Endothelial cell of umbilical vein (primary cell): ENCODE measurements at places on chromosomes 5 and 9. TPM values are rescaled to one million over a fixed set of nuclear protein-coding genes. Genes with fewer than 3 reads are reported as not detected.

DNA sequence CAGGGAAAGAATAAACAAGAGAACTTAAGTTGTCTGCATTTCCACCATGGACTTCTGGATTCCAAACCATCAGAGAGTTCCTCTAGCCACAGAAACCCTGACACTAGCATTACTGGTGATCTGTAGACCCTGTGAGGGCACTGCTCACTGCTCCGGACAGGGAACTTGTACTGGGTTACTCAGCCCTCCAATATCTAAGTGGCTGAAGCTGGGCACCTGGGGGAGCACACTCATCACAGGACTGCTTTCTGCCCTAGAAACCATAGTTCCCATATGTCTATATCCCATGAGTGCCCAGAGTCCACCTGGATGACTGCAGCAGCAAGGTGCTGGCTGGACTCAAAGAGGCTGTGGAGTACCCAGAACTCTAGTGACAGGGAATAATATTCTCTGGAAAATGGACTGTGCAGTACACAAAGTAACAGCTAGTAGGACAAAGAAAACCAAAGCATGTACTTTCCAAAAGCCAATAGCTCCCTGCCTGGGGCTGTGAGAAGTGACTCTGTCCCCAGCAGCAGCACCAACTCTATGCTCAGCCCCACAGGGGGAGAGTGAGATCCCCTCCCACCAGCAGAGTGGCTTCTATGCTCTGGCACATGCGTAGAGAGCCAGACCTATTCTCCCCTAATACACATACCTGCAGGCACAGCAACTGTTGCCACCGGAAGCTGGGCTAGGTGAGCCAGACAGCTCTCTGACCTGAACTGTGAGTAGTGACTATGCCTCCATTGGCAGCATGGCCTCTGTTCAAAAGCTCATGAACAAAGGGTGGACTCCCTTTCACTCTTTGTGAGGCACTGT is 472.9 kb upstream of the FTMT start:
- no peak for DNase-seq
- H3K27ac ChIP-seq, result no peak overlapping the region
- peaks cover 12% of the 10 kb centered on the region for H3K4me1 ChIP-seq
- H3K27me3 ChIP-seq, result no peaks in the 10 kb centered on the region
- no peaks in the 10 kb centered on the region for H3K36me3 ChIP-seq
- no peak overlapping the region for H3K4me3 ChIP-seq

GRCh38 chr5:125149527-125149926 is 403.1 kb upstream of the ZNF608 start:
- no peak overlapping the region for H3K4me3 ChIP-seq
- H3K36me3 ChIP-seq, result no peaks in the 10 kb centered on the region
- DNase-seq, result no peak
- no peaks in the 10 kb centered on the region for H3K27me3 ChIP-seq
- no peak overlapping the region for H3K27ac ChIP-seq
- peaks cover 5% of the 10 kb centered on the region for H3K4me1 ChIP-seq

DNA sequence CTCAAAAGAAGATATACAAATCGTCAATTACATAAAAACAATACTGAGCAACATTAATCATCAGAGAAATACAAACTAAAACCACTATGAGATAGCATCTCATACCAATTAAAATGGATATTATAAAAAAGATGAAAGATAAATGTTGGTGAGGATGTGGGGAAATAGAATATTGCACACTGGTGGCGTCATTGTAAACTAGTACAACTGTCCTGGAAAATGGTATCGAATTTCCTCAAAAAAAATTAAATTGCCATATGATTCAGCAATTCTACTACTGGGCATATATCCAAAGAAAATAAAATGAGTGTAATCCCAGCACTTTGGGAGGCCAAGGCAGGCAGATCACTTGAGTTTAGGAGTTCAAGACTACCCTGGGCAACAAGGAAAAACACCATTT is 326.0 kb upstream of the FTMT start:
- H3K4me3 ChIP-seq, result no peak overlapping the region
- no peak overlapping the region for H3K27ac ChIP-seq
- no peaks in the 10 kb centered on the region for H3K36me3 ChIP-seq
- no peaks in the 10 kb centered on the region for H3K27me3 ChIP-seq
- no peak for DNase-seq

DNA sequence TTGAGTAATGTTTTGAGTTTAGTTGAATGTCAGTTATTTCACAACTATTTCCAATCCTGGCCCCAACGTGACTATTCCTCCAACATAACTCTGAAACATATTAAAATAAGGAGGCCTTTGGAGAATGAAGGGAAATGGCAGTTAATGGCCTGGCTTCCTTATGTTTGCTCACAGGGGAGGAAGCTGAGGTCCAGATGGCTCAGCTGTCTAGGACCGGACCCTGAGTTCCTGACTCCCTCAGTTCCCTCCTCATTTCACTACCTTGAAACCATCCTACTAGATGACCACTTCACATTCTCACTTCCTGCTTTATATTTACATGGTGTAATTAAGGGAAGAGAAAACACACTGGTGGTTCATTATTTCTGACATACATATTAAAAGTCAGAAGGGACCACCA is 6.6 kb downstream of the OTULINL start:
- no peak overlapping the region for H3K4me3 ChIP-seq
- peaks cover 50% of the 10 kb centered on the region for H3K27me3 ChIP-seq
- H3K27ac ChIP-seq, result no peak overlapping the region
- DNase-seq, result no peak

DNA sequence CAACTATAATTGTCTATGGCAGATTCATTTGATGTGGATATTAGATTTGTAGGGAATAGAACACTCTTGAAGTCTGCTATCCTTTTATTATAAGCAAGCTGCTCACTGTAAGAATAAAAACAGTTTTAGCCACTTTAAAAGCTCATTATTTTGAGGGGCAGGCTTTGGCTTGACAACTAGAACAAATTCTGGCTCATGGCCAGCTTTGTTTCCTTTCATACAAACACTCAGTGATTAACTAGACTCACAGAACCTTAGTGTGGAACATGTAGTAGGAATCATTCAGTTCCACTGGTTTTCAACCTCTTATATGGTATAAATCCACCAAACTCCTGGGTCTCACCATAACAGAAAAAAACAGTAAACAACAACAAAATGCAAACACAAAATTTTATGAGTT is 27.4 kb upstream of the CEP120 start:
- H3K27ac ChIP-seq, result no peak overlapping the region
- peak; percentile 70 for DNase-seq
- H3K27me3 ChIP-seq, result no peaks in the 10 kb centered on the region
- no peaks in the 10 kb centered on the region for H3K36me3 ChIP-seq

- H3K27ac ChIP-seq, result no peak overlapping the region
- H3K36me3 ChIP-seq, result no peaks in the 10 kb centered on the region
- no peak for DNase-seq
- no peaks in the 10 kb centered on the region for H3K27me3 ChIP-seq
- no peaks in the 10 kb centered on the region for H3K4me1 ChIP-seq
These were observed 347.2 kb downstream of the CTNND2 start for GRCh38 chr5:11557063-11557462.

DNA sequence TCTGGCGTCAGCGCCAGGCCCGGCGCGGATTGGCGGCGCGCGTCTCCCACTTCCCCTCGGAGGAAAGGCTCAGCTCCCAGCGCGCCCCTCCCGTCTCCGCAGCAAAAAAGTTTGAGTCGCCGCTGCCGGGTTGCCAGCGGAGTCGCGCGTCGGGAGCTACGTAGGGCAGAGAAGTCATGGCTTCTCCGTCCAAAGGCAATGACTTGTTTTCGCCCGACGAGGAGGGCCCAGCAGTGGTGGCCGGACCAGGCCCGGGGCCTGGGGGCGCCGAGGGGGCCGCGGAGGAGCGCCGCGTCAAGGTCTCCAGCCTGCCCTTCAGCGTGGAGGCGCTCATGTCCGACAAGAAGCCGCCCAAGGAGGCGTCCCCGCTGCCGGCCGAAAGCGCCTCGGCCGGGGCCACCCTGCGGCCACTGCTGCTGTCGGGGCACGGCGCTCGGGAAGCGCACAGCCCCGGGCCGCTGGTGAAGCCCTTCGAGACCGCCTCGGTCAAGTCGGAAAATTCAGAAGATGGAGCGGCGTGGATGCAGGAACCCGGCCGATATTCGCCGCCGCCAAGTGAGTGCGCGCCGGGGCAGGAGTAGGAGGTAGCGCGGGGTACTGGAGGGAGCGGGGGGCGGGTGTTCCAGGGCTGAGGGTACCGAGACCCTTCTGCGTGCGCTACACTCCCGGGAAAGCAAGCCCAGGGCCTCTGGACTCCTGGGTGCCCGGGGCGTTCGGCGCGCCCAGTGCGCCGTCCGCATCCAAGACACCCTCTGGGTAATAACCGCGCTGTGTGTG is at the start of gene MSX2:
Gene MSX2, plus strand, starts transcription at position 99 of the 777 bp plus-strand sequence. Its CDS starts 78 bp downstream, at position 177.
- H3K27ac ChIP-seq, result no peak within 1 kb of the TSS
- no peaks in the 10 kb centered on the region for H3K4me1 ChIP-seq
- DNase-seq, result peak; percentile 13
- peaks cover 41% of the 10 kb centered on the region for H3K27me3 ChIP-seq
- H3K4me3 ChIP-seq, result no peak within 1 kb of the TSS
- H3K36me3 ChIP-seq, result no peaks in the 10 kb centered on the region

GRCh38 chr9:135347461-135347860 is 132.1 kb upstream of the PPP1R26 start:
- no peak for DNase-seq
- H3K4me3 ChIP-seq, result no peak overlapping the region
- H3K27ac ChIP-seq, result no peak overlapping the region
- H3K36me3 ChIP-seq, result no peaks in the 10 kb centered on the region
- H3K4me1 ChIP-seq, result no peaks in the 10 kb centered on the region

- H3K4me3 ChIP-seq, result no peak overlapping the region
- peaks cover 29% of the 10 kb centered on the region for H3K4me1 ChIP-seq
- no peak overlapping the region for H3K27ac ChIP-seq
- H3K27me3 ChIP-seq, result no peaks in the 10 kb centered on the region
These were observed 17.5 kb upstream of the ROPN1L start for GRCh38 chr5:10424124-10424731.

- H3K36me3 ChIP-seq, result no peaks in the 10 kb centered on the region
- H3K27me3 ChIP-seq, result no peaks in the 10 kb centered on the region
- no peak overlapping the region for H3K27ac ChIP-seq
- no peak for DNase-seq
- peaks cover 7% of the 10 kb centered on the region for H3K4me1 ChIP-seq
These were observed 3.4 kb upstream of the CLINT1 start for GRCh38 chr5:157862183-157862851.

GRCh38 chr5:173925449-173926071 is 37.4 kb downstream of the CPEB4 start:
- H3K36me3 ChIP-seq, result no peaks in the 10 kb centered on the region
- peaks cover 15% of the 10 kb centered on the region for H3K4me1 ChIP-seq
- H3K4me3 ChIP-seq, result no peak overlapping the region

DNA sequence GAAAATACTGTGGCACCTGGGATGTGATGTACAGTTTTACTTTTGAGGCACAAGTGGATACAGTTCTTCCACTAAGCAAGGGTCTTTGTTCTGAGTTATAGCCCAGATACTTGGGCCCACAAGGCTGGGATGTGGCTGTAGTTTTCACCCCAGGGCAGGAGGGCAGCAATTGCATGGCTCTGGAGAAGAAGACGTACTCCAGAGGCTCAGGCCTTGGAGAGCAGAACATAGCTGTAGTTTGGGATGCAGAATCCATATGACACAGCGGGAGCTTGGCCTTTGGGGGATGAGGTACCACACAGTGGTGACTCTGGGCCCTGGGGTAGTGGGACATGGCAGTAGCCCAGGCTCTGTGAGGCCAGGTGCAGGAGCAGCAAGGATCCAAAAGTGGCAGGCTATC is 110.8 kb upstream of the FSTL4 start:
- no peaks in the 10 kb centered on the region for H3K4me1 ChIP-seq
- no peak overlapping the region for H3K4me3 ChIP-seq
- H3K27ac ChIP-seq, result no peak overlapping the region
- peaks cover 4% of the 10 kb centered on the region for H3K27me3 ChIP-seq
- H3K36me3 ChIP-seq, result no peaks in the 10 kb centered on the region
- DNase-seq, result no peak

DNA sequence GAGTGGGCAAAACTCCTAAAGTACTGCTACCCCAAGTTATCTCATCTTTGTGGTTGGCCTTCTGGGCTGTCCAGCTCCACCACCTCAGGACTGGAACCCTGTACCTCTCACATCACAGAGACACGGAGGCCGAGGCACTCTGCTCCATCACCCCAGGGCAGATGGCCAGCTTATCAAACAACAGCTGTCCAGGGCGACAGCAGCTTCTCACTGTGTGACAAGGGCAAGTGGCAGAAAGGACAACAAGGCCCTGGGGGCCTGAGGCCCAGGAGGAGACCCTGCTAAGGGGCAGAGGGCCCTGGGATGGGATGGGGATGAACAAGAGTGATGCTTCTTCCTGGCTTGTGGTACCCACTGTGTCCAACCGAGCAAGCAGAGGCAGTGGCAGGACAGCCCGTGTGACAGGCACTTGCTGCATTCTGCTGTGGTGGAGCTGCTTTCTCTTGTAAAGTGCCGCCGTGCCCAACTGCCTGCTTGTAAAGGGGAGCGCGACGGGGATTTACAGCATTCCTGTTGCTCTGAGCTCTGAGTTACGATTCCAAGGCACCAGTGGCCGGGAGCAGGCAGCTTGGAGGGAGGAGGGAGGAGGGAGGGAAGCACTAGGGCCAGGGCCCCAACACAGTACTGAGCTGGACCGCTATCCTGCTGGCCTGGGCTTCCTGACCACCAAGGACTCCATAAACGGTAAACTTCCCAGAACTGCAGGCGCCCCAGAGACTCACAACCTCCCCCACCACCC is 71.2 kb downstream of the SHB start:
- H3K27me3 ChIP-seq, result no peaks in the 10 kb centered on the region
- no peak overlapping the region for H3K27ac ChIP-seq
- peaks cover 7% of the 10 kb centered on the region for H3K4me1 ChIP-seq
- no peaks in the 10 kb centered on the region for H3K36me3 ChIP-seq
- H3K4me3 ChIP-seq, result no peak overlapping the region

MCTP1 gene
- 203 and 307 TPM in 2 replicates for total RNA-seq

WDR31 gene
- total RNA-seq, result 0.62 and 1.00 TPM in 2 replicates

CFAP90 gene
- total RNA-seq, result not detected in 2 replicates

PALM2AKAP2 gene
- not detected in 2 replicates for total RNA-seq

CRHBP gene
- 0.51 TPM in 1 of 2 replicates, not detected in the other for total RNA-seq

HACD4 gene
- total RNA-seq, result 1.2 and 1.4 TPM in 2 replicates

S1PR3 gene
- total RNA-seq, result 18.9 and 25.8 TPM in 2 replicates

TAS2R1 gene
- total RNA-seq, result not detected in 2 replicates

PCDHA5 gene
- total RNA-seq, result not detected in 2 replicates
